ENCODE measurements at places on chromosomes 11 and 22.

DNA sequence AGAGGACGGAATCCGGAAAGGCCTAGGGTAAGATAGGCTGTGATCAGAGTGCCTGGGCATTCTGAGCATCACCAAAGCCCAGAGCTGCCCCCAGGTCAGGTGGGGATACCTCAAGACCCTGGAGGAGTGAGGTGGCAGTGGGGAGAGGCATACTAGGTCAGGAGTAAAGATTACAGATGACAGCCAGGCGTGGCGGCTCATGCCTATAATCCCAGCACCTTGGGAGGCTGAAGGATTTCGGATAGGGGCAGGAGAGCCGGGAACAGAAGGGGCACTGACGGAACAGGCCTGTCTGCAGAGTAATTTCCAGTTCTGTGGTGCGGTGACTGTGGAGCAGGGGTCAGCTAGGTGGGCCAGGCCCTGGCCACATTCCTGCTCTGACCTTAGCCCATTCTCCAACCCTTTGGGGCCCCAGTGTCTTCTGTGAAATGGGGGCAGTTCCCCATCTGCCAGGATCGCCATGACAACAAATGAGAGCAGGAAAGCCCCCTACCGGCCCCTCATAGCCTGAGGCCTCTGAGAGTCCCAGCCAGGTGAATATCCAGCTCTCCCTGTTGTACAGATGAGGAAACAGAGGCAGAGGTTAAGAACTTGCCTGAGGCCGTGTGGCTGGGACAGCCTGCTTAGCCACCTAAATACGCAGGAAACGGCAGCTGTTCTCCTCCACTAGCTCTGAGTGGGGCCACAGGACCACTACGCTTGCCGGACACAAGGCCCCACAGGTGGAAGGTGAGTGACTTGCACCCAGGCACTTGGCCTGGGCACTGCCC lies 9.2 kb downstream of the BAD start:
- no peak for DNase-seq

DNA sequence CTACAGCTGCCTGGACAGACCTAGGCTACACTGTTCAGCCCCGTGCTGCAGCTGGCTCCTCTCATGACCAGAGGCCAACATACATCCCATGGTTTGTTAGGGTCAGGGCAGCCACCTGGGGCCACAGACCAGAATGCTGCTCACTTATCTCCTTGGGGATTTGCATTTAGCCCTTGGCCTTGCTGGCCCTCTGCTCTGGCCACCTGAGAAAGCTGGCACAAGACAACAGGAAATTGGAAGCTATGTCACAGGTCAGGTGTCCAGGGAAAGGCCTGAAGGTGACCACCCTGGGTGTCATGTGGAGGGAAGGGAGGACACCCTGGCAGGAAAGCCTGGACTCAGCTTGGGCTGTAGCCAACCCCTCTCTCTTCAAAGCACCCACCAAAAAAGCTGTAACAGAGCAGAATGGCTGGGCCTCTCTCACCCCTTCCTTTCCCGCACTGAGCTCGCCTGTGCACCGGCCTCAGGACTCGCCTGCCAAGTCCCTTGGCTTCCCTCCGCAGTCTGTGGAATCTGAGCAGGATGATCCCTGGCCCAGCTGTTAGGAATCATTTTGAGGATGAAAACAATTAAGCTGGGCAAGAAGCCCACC lies 86.3 kb downstream of the SNX19 start:
- no peak for DNase-seq

GRCh38 chr22:32023251-32023827 lies 19.7 kb upstream of the SLC5A1 start:
- no peak for DNase-seq

GRCh38 chr11:15988693-15989231 lies 367.6 kb downstream of the SOX6 start:
- DNase-seq = no peak

GRCh38 chr22:40955571-40955970 lies 4.4 kb downstream of the RBX1 start:
- DNase-seq = no peak

- DNase-seq = no peak
These were observed 680.0 kb downstream of the BRD1 start for GRCh38 chr22:49147617-49148175.

- no peak for DNase-seq
These were observed 404.4 kb downstream of the KCNA4 start for GRCh38 chr11:29612423-29612822.

- peak; percentile 98 for DNase-seq
These were observed 8.9 kb upstream of the FXYD2 start for GRCh38 chr11:117833401-117833891.

DNA sequence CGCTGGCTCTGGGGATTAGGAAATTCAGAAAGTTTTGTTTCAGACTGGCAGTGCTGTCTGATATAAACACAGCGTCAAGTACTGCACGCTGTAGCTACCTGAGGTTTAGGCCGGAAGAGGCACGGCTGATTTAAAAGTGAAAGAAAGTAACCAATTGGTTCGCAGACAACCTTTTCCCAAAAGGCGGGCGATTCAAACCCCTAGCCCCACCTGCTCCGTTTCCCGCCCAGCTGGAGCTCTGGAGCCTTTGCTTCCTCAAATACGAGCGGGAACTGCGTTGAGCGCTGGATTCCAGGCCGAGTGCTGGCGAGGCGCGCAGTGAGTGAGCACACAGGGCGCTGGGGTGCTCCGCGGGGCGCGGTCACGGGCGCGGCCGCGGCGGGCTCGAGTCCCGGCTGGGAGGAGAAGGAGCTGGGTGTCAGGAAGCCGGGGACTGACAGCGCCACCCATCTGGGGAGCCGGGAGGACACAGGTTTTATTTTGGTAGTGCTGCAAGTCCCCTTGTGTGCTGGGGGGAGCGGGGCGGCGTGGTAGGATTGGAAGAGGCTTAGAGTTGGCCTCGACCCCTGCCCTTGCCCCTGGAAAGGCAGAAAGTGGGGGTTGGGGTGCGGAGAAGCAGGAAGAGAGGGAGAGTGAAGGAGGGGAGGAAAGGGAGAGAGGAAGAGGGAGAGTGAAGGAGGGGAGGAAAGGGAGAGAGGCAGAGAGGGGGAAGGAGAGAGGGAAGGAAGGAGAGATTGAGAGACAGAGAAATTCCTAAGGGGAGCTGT lies 2.1 kb downstream of the FAM111A start:
- peak; percentile 93 for DNase-seq

DNA sequence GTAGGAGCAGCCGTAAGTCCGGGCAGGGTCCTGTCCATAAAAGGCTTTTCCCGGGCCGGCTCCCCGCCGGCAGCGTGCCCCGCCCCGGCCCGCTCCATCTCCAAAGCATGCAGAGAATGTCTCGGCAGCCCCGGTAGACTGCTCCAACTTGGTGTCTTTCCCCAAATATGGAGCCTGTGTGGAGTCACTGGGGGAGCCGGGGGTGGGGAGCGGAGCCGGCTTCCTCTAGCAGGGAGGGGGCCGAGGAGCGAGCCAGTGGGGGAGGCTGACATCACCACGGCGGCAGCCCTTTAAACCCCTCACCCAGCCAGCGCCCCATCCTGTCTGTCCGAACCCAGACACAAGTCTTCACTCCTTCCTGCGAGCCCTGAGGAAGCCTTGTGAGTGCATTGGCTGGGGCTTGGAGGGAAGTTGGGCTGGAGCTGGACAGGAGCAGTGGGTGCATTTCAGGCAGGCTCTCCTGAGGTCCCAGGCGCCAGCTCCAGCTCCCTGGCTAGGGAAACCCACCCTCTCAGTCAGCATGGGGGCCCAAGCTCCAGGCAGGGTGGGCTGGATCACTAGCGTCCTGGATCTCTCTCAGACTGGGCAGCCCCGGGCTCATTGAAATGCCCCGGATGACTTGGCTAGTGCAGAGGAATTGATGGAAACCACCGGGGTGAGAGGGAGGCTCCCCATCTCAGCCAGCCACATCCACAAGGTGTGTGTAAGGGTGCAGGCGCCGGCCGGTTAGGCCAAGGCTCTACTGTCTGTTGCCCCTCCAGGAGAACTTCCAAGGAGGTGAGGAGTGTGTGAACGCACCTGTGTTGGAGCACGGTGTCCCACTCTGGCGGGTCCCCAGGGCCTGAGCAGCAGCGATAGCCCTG lies at the start of gene TAGLN:
Gene TAGLN (plus strand): TSS at position 318 of the 863 bp plus-strand sequence. CDS start 3,644 bp downstream, outside the sequence.
- no peak for DNase-seq

DNA sequence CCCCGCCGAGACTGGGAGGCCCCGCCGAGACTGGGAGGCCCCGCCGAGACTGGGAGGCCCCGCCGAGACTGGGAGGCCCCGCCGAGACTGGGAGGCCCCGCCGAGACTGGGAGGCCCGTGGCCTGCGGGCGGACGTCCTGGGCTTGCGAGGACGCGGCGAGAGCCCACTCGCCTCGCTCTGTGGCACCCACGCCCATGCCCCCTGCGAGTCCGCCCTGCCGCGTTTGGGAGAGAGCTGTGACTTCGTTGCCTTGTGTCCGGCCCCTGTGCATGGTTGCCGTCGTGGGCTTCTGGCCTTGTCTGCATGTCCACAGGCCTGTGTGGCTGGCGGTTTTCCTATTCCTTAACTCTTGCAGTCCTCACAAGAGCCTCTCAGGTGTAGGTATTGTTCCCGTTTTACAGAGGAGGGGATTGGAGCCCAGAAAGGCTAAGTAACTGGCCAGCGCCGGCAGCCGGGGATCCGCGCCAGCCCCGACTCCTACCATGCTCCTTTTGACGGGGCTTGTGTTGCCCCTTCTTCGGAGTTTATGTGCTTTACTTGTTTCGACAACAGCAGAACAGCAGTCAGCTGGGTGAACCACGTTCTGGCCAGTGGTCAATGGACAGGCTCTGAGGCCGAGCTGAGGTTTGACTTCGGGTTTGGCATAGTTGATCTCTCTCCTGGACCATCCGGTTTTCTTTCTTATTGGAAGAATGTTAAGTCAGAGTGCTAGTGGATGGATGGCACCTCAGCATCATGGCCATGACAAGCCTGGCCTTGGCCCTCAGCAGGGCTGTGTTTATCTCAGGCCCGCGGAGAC lies 741 bp downstream of the PHRF1 start:
- no peak for DNase-seq

DNA sequence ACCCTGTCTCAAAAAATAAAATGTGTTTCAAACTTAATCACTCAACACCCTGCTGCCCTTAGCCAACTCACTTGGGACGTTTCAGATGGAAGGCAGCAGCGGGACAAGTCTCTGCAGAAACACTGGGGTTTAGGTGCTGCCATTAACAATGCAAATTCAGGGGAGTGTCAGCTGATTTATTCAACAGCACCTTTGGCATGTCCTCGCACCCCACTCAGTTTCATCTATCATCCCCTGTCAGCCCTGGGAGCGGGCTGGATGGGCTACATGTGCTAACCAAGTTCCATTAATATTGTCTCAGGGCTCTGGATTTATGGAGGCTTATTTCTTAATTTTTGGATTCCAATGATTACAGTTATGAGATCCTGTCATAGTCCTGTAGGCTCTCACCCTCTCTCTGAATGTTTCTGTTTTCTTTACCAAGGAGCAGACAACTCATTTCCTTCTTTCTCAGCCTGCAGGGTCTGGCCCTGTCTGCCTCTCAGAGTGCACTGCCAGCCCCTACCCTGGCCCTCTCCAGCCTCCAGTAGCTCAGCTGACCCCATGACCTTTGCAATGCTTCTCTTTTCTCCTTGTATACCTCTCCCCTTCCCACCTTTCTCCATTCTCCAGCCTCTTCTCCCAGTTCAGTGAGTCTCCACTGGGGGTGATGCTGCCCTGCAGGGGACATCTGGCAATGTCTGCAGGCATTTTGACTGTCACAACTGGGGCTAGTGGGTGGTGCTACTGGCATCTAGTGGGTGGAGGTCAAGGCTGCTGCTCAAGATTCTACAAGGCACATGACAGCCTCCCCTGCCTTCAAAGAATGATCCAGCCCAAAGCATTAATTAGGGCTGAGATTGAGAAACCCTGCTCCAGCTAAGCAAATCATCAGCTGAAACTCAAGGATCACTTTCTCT lies 79.0 kb downstream of the APIP start:
- no peak for DNase-seq

GRCh38 chr11:88281317-88281712 lies 56.2 kb downstream of the CTSC start:
- no peak for DNase-seq

DNA sequence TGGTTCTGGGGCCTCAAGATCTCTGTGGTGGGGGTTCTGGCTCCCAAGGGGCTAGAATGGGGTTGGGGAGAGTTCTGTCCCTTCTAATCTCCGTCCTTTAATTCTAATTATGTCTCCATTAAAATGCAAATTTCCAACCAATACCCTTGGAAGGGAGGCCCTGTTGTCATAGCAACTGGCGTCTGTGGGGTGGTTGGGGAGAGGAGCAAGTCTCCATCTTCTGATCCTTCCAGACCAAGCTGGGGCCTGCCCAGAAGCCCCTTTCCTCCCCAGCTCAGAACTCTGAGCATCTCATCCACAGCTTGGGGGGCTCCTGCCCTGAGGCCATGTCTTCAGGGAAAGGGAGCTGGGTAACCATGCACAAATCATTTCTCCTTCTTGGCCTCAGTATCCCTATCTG lies 5.4 kb upstream of the RPS19BP1 start:
- DNase-seq = no peak

DNA sequence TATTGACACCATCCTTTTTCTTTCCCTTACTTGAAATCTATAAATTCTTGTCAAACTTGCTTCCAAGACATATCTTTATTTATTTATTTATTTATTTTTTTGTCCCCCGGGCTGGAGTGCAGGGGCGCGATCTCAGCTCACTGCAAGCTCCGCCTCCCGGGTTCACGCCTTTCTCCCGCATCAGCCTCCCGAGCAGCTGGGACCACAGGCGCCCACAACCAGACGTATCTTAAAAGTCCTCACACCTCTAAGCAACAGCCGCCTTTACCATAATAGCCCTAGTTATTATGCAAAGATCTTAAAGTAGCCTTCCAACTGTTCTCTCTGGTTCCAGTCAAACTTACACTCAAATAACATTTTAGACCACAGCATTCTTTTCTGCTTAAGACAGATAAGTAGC lies 657.0 kb upstream of the B3GAT1 start:
- no peak for DNase-seq

GRCh38 chr11:117820071-117820470 lies 4.5 kb downstream of the FXYD2 start:
- peak; percentile 78 for DNase-seq

DNA sequence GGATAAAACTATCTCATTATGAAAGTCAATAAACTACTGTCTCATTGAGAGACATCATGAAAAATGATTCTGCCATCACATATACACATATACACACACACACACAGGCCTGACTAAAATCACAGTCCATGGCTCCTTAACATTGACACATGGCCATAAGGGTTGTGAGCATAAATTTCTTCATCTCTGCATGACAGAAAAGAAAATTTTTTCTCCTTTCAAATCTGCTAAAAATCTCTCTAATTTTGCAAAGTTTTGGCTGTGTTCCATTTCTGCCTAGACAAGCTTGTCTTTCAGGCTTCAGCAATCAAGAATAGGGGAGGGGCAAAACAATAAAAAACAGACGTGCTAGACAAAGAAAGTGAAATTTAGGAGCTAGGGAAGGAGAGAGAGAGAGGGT lies 324.5 kb downstream of the LRRC4C start:
- no peak for DNase-seq

All from NCI-H2029 treated with DMSO at 0.1 percent for 48 hours (cell line).